ENCODE measurements at places on chromosomes 1 and 21. TPM values are rescaled to one million over a fixed set of nuclear protein-coding genes. Genes with fewer than 3 reads are reported as not detected.

The AMY1B gene
- total RNA-seq = not detected

The GUCA2B gene
- total RNA-seq = not detected

The SAMD11 gene
- total RNA-seq = 25.2 TPM

The KDF1 gene
- total RNA-seq = not detected

The PRPF38B gene
- total RNA-seq = 11.9 TPM

All from smooth muscle cell of the umbilical artery (primary cell).